ENCODE measurements at places on chromosomes 4 and X.

GRCh38 chr4:181046809-181047208 is 1196.4 kb upstream of the TENM3 start:
- DNase-seq, result no peak

- no peak for DNase-seq
These were observed 103.8 kb upstream of the CXCL13 start for GRCh38 chr4:77501851-77502250.

GRCh38 chr4:140633124-140633523 is 64.4 kb upstream of the UCP1 start:
- no peak for DNase-seq

DNA sequence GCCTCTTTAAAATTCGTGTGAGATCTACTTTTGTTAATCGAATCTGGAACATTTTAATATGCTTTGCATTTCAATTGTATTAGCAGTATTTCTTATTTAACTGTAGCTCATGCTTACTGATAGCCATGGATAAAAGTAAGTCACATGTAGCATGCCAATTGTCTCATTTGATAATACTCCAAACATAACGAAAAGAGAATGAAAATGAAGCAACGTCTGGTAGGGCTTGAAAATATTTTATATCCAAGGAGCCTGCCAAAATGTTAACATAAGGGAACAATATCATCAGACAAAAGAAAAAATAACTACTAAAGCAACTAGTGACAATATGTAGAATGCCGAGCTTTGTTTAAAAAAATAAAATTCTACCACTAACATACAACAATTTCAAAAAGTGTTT is 94.1 kb upstream of the MID1 start:
- no peak for DNase-seq

- no peak for DNase-seq
These were observed 715.8 kb downstream of the CCSER1 start for GRCh38 chr4:90842960-90843359.

DNA sequence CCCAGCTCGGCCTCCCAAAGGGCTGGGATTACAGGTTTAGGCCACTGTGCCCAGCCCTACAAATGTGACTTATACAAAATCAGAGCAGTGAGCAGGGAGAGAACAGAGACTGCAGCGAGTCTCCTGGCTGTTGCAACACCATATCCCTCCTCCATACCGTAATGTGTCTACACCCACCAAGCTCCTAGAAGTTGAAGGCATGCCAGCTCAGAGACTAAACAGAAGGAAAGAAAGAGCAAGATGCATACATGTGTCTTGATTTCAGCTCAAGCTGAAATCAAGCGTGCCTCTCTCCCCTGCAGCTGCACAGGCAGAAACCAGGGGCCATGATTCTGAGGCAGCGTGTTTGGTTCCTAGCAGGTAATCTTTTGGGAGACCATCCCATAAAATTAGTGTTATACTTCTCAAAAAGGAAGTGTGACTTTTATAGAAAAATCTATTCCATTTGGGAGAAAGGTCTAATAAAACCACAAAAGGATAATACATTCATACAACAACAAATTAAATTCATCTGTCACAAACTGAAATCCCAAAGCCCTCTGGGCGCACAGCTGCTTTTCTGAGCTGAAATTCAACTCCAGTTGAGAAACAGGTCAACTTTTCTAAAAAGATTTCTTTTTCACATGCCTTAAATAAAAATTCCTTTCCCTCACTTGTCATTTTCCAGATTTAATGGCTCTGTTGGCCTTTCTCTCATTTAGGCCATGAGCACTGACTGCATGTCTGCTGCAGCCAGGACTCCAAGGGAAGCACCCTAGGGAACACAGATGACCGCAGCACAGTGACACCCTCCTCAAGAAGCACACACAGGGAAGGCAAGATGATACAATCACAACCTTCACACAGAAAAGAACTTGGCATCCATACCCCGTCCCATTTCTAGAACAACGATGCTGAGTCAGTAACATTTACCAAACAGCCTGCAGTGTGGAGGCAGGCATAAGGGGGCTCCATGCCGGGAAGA is 34.4 kb downstream of the AFAP1 start:
- DNase-seq, result no peak

DNA sequence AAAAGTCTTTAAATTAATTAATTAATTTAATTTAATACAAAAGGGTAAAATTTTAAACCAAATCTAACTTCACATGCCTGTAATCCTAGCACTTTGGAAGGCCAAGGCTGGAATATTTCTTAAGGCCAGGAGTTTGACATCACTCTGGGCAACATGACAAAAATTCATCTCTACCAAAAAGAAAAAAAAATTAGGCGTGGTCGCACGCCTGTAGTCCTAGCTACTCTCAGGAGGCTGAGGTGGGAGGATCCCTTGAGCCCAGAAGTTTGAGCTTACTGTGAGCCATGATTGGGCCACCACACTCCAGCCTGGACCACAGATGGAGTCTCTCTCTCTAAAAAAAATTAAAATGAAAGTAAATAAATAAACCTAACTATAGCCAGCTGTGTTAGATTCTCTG is 39.2 kb upstream of the ANTXR2 start:
- DNase-seq, result no peak

- DNase-seq, result no peak
These were observed 16.6 kb downstream of the CHST7 start for GRCh38 chrX:46589977-46590723.

DNA sequence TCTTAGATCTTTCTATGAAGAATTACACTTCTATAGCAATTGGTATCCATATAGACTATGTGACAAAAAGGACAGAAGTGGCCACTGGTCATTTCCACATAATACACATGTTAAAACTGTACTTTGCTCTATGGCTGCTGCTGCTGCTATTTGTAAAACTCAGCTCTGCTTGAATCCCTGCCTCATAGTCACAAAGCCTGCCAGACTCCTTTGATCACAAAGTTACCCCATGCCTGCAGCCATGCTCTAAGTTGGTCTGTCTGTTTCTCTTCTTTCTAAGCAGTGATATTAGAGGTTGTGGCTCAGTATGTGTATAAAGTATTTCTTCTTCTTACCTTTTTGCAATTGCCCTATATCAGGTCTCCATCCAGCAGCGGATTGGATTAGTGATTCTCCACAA is 210.9 kb downstream of the GRID2 start:
- no peak for DNase-seq

GRCh38 chr4:17491196-17491595 is 20.7 kb downstream of the QDPR start:
- no peak for DNase-seq

- DNase-seq, result no peak
These were observed 58.4 kb upstream of the NKX1-1 start for GRCh38 chr4:1464581-1465171.

DNA sequence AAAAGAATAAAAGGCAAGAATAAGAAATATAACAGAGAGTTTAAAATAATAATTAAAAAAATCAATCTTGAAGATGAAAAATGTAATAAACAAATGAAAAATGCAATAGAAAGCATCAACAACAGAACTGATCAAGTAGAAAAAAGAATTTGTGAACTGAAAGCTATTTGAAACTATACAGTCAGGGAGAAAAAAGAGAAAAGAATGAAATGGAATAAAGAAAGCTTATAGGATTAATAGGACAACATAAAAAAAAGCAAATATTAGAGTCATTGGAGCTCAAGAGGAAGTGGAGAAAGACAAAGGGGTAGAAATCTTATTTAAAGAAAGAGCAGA is 126.8 kb upstream of the RPL34 start:
- DNase-seq, result no peak

- peak; percentile 1 for DNase-seq
These were observed 654 bp upstream of the STS start for GRCh38 chrX:7146703-7147412.

DNA sequence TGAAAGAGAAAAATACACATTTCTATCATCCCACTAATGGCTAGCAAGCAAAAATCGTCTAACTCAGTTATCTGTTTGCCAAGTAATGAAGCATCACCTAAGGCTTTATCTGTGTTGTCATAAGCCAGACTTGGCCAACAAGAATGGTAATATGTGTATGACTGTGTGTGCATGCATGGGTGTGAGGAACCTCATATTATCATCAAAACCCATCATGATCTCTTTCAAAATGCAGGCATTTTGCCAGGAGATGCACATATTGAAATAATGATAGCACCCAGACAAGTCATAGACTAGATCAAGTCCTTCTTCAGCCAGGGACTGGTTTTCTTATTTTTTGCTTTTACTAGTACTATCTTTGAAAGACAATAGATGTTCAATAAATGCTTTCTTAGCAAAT is 172.5 kb upstream of the FMR1 start:
- no peak for DNase-seq
